ENCODE measurements at places on chromosomes 3 and 15.

DNA sequence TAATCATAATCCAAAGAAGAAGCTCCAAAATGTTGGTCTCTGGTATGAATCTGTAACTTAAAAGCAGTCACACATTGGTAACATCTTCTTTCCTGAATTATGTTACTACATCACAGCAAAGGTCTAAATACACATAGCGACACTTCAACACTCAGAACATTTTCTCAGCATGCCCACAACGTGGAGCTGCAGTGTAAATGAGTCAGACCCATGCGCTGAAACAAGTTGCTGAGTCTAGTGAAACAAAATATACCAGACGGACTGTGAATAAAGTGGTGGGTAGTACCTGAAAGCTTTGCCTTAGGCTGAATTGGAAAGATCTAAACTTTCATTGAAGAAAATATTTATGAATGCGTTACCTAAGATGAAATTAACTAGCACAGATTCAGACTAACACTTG lies 33.2 kb upstream of the GOLGA8B start:
- DNase-seq, result no peak

DNA sequence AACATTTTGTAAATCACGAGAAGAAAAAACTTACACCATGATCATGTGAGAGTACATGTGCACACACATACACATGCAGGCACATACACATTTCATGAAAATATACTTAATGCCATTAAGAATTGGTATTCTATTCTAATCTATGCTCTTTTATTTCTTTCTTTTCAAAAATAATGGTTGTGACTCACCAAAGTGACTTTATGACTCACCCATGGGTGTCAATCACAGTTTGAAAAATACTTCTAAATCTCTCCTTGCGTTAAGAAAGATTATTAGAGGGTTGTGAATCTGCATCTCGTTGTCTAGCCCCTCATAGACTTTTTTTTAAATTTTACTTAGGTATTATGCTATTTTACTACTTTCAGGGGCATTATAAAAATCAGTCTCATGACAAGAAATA lies 254.2 kb downstream of the TUSC7 start:
- no peak for DNase-seq

GRCh38 chr3:122410639-122411038 lies 5.2 kb downstream of the WDR5B start:
- DNase-seq, result peak; percentile 16

- DNase-seq, result no peak
Measured at GRCh38 chr3:7728566-7729519, 772.8 kb upstream of the LMCD1 start.

GRCh38 chr3:29936766-29937165 lies 655.9 kb downstream of the RBMS3 start:
- no peak for DNase-seq

DNA sequence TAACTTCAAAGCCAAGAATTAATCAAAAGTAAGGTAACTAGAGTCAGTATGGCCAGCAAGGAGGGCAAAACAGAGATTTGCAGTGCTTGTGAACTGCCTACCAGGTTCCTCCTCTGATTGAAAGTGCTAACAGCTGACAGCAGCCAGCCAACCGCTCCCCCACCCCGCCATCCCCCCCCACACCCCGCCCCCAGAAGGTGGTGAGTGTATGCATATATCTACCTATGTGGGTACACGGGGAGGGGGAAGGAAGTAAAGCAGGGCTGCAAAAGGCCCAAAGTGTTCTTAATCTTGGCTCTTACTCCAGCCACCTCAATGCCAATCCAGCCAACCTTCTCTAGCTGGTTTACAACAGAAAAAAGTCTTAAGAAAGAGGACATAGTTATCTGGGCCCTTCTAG lies 50.7 kb downstream of the RAF1 start:
- DNase-seq, result no peak

GRCh38 chr15:100500226-100500990 lies 28.3 kb downstream of the CERS3 start:
- DNase-seq, result no peak

GRCh38 chr3:192870822-192871221 lies 46.8 kb downstream of the MB21D2 start:
- no peak for DNase-seq

- DNase-seq, result peak; percentile 86
Measured at GRCh38 chr15:69760890-69761568, 308.4 kb downstream of the RPLP1 start.

GRCh38 chr3:41768363-41768762 lies 193.5 kb downstream of the ULK4 start:
- no peak for DNase-seq

DNA sequence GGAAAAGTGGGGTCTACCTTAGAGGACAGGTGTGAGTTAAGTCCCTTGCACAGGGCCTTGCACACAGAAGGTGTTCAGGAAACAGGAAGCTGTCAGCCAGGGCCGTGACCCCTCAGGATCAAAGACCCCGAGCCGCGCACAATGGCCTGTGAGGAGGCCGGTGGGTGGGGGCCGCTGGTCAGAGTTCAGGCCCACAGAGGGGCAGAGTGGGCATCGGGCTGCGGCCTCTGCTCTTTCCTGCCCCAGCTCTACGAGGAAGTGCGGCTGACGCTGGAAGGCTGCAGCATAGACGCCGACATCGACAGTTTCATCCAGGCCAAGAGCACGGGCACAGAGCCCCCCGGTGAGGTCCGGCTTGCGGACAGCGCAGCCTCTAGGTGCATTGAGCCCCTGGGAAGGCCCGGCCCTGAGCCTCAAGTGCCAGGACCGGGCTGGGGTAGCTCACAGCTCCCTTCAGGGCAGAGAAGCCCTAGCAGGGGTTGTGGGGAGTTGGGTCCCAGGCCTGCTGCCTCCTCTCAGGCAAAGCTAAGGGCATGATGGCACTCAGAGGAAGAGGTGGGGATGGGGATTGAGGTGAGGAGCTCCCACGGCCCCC lies 37.2 kb downstream of the PSTPIP1 start:
- DNase-seq, result peak; percentile 1
